Activated CD4-positive, alpha-beta T cell treated with anti-CD3 and anti-CD28 coated beads for 36 hours (primary cell): ENCODE measurements at places on chromosomes 7 and 10.

DNA sequence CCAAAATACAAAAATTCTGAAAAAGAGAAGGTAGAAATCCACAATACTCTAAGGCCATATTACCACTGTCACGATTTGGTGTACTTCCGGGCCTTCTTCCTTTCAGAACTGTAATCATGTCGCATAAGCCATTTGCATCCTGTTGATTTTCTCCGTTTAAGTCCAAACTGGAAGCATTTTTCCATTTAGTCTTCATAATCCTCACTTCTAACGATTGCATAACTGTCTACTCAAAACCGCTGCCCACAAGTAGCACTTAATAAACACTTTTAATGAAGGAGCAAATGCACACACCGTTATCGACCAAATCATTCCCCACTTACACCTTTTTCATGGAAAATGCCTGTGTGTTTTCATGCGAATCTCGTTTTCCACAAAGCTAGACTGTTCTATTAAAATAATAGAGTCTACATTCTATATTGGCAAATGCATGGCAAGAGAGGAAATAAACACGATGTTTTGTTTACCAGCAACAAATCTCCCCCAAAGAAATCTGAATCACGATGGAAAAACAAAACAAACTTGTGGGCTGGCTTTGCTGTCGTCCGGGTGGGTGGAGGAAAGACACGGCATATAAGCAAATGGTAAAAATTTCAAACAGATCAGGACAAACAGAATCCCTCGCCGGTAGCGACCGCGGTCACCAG, 1.0 kb downstream of the ATE1 start:
- no peak for DNase-seq

DNA sequence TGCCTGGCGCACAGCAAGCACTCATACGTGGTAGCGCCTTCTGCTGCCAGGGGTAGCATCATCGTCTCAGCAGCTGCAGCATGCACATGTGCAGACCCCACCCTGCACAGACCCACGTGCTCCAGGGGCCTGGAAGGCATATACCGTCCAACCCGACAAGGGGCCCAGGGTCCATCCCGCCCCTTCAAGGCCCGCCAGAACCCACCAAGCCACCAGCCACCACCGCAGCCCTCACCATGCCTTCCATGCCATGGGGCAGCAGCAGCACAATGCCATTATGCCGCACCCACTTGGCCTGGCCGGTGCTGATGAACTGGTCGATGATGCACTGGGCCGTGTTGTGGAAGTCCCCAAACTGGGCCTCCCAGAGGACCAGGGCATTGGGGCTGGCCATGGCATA, 22.7 kb downstream of the OGDHL start:
- DNase-seq, result no peak

GRCh38 chr10:86970982-86971231, 2.6 kb downstream of the ADIRF start:
- no peak for DNase-seq

DNA sequence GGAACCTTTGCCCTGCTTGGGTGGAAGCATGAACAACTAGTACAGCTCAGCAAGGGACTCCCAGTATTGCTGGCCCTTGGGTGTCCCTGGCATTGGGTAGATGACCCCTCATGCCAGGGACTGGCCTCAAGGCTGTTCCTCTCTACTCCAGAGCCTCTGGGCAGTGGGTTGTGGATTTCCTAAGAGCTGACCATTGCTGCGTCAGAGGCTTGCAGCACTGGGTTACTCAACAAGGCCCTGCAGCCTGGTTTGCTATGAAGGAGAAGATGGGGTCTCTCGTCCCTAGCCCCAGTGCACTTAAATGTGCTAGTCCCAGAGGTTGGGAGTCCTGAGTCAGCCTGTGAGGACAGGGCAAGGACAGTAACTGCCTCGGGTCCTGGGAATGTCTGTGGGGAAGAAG, 2.5 kb downstream of the VSIR start:
- DNase-seq, result no peak

- DNase-seq, result peak; percentile 30
Measured at GRCh38 chr7:95527033-95527775, 41.5 kb downstream of the ASB4 start.
